ENCODE measurements at places on chromosomes 1 and 21. TPM values are rescaled to one million over a fixed set of nuclear protein-coding genes. Genes with fewer than 3 reads are reported as not detected.

- no peak for DNase-seq
These were observed 5.7 kb downstream of the SZRD1 start for GRCh38 chr1:16372535-16373285.

GRCh38 chr1:40699787-40700186 lies 8.3 kb downstream of the NFYC start:
- DNase-seq = no peak

DNA sequence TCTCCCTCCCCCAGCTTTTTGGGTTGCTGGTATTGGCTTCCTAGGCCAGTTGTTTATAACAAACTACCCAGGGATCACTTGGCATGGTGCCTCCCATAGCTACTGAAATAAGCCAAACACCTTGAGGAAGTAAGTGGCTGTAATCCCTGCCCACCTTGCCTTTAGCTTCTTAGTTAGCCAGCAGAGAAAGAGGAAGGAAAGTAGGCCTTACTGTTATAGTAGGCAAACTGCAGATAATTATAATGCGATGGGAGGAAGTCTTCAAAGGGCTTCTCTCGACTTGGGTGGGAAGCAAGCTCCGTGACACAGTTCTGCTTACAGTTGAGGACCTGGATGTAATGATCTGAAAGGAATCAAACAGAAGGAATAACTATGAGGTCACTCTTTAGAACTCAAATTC lies 8.2 kb downstream of the P3H1 start:
- no peak for DNase-seq

- no peak for DNase-seq
These were observed 1098.6 kb upstream of the NCAM2 start for GRCh38 chr21:19899645-19900044.

Gene CD1E
- not detected for polyA plus RNA-seq

DNA sequence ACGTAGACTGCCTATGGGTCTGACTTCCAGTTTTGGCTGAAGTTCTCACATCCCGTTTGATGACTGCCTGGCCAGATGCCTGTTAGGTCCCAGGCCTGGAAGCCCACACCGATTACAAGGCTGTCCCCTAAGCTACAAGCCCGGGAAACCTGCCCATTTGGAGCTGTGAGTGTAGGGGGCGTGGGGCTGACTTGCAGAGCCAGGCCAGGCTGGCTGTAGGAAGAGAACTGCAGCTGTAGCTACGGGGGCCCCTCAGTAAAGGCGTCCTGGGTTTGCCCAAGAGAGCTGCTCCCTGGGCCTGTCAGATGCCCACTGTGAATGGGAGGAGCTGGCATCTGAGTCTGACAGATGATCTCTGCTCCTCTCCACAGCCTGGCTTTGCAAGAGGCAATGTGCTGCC lies 199.7 kb downstream of the CAMTA1 start:
- no peak for DNase-seq

DNA sequence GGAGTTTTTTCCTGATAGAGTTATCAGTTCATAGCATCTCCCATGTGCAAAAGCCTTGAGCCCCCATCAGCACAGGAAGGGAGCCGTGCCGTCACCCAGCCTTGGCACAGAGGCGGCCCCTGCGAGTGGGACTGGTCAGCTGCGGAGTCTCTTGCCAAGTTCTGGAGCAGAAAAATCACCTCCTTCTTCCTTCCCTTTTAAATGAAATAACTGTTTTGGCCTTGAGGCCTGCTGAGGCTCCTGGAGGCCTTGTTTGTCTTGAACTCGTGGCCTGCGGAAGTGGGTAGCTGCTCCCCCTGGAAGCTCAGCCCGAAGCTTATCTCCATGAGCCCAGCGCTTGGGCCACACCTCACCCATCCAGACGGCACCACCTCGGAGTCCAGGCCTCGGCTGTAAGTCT lies 145.7 kb upstream of the TMEM51 start:
- DNase-seq = no peak

Gene COL24A1
- 2.5 TPM for polyA plus RNA-seq

Gene OR2L3
- polyA plus RNA-seq = not detected

Gene CLCNKB
- 63.6 TPM for polyA plus RNA-seq

Gene SUSD4
- 19.7 TPM for polyA plus RNA-seq

Data from left renal pelvis (tissue), 4 donors.